ENCODE measurements at places on chromosomes 12 and 14.

GRCh38 chr14:65223636-65224035, 121.3 kb upstream of the MAX start:
- DNase-seq = no peak

GRCh38 chr14:24074625-24075484, 3.5 kb downstream of the CPNE6 start:
- DNase-seq = no peak

DNA sequence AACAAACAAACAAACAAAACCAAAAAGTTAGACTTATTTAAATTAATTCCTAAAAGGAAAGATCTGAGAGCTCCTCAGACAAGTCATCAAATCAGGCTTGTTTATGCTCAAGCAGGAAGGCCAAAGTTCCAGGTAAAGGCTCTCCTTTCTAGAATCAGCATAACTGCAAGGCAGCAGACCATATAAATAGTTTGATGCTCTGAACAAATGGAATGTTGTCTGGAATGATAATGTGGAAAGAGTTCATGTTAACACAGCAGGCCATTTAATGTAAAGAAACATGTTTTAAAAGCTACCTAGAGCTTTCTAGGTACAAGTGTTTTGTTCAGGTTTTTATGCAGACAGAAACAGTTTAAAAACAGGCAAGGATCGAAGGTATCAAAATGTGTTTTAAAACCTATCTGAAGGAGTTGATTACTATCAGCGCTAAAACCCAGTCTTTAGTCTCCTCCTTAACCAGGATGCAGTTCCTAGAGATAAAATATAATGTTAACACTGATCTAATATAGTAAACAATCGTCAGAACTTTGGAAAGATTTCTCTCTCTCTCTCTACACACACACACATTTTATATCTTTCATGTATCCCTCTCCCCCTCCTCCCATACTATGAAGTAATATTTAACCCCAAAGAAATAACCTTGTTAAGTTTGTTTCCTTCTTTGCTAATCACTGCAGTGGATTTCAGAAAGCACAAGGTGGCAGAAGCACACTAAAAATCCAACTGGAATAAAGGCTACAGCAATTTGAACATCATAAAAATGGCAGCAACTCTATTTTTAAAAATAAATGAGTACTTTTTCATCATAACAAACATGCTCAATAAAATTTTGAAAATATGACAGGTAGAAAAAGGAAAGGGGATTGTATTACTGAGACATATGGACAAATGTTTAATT, 135.5 kb downstream of the PAWR start:
- no peak for DNase-seq

- DNase-seq = no peak
Observed at GRCh38 chr12:54045401-54045800, 8.2 kb upstream of the HOXC4 start.

DNA sequence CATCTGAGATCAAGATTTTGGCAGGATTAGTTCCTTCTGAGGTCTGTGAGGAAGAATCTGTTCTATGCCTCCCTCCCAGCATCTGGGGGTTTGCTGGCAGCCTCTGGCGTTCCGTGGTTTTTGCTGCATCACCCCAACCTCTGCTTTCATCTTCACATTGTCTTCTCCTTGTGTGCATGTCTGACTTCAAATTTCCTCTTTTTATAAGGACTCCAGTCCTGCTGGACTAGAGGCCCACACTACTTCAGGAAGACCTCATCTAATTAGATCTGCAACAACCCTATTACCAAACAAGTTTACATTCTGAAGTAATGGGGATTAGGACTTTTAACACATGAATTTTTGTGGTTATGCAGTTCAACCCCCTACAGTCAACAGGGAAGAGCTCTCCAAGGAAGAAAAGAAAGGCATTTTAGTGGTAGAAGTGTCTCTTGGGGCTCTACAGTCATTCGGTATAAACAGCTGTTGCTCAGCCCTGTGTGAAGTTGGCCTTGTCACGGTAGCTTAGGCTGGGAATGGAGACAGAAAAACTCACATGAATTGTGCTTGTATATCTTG, 89.7 kb downstream of the CAND1 start:
- DNase-seq = no peak

DNA sequence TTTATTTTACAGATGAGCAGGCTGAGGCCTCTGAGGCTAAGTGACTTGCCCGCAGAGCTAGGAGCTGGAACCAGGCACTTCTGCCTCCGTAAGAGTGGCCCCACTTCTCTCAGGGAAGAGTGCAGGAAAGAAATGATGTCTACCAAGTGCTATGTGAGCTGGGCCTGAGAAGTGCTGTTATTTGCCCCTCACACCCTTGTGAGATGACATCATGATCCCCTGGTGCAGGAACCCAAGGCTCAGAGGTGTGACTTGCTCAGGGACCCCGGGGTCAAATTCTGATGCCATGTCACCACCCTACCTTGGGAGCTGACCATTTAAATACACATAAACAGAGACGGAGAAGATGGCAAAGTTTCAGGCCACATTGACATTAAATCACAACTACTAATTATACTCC, 63.7 kb upstream of the DDX11 start:
- no peak for DNase-seq

DNA sequence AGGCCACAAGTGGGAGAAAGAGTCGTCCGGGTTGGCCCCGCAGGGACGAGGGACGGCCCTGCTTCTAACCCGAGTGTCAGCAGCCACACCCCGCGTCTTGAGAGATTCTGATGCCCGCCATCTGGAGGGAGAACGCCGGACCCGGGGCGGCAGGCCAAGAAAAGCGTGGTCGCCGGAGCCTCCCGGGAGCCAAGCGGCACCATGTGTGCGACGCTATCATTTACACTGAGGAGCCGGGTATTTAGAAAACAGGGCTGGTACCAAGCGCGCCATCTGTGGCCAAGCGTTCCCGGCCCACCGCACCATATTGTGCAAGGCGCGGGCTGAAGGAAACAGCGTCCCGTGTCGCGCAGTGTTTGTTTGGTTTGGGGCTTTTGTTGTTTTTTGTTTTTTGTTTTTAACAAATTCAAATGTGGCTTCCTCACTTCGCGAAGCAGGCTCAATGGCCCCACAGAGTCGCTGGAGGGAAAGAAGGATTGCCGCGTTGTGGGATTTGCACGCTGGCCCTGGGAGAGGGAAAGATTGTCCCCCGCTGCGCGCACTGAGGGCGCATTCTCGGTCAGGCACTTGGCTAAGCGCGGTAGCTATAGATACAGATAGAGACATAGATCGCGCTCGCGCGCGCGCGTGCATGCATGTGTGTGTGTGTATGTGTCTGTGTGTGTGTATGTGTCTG, 153.8 kb downstream of the BCL11B start:
- DNase-seq = peak; percentile 49

- no peak for DNase-seq
Observed at GRCh38 chr14:42628602-42629001, 1021.9 kb downstream of the LRFN5 start.

- no peak for DNase-seq
Observed at GRCh38 chr12:102059343-102059742, 2.4 kb downstream of the WASHC3 start.

DNA sequence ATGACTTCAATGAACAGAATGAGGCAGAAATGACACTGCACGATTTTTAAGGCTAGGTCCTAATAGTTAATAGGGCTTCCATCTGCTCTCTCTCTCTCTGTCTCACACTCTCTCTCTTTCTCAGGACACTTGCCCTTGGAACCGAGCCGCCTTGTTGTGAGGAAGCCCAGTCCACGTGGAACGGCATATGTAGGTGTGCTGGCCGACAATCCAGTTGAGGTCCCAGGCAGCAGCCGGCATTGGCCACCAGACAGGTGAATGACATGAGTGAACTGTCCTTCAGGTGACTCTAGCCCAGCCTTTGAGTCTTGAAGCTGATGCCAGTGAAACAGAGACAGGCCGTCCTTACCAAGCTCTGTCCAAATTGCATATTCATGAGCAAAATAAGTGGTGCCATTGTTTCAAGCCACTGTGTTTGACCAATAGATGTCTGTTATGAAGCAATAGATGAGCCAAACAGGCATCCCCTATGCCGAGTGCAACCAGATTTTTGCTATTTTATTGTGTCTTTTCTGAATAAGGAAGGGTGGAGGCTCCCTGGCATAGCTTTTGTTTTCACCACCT, 217.5 kb upstream of the LHX5 start:
- no peak for DNase-seq

DNA sequence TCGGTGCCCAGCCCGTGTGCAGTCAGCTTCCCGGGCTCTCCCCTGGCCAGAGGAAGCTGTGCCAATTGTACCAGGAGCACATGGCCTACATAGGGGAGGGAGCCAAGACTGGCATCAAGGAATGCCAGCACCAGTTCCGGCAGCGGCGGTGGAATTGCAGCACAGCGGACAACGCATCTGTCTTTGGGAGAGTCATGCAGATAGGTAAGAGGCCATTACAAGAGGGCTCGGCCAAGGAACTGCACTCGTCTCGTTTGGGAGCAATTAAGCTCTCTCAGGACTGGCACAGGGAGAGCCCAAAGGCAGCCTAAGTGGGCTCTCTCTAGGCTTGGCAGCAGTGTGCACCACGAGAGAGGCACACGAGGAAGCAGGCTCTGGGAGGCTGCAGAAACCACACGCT, 3.7 kb downstream of the WNT5B start:
- no peak for DNase-seq

DNA sequence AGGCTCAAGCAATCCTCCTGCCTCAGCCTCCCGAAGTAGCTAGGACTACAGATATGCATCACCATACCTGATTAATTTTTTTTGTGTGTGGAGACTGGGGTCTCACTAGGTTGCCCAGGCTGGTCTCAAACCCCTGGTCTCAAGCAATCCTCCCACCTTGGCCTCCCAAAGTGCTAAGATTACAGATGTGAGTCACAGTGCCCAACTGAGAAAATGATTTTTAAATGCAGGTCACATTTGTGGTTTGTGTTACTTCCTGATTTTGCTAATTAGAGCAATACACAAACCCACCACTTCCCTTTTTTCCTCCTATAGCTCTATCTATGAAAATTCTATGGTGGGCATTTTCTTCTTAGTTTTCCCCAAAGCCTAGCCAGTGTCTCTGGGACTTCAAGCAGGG, 45.5 kb upstream of the TMEM263 start:
- DNase-seq = no peak

GRCh38 chr14:28515571-28515970, 251.0 kb upstream of the FOXG1 start:
- no peak for DNase-seq

DNA sequence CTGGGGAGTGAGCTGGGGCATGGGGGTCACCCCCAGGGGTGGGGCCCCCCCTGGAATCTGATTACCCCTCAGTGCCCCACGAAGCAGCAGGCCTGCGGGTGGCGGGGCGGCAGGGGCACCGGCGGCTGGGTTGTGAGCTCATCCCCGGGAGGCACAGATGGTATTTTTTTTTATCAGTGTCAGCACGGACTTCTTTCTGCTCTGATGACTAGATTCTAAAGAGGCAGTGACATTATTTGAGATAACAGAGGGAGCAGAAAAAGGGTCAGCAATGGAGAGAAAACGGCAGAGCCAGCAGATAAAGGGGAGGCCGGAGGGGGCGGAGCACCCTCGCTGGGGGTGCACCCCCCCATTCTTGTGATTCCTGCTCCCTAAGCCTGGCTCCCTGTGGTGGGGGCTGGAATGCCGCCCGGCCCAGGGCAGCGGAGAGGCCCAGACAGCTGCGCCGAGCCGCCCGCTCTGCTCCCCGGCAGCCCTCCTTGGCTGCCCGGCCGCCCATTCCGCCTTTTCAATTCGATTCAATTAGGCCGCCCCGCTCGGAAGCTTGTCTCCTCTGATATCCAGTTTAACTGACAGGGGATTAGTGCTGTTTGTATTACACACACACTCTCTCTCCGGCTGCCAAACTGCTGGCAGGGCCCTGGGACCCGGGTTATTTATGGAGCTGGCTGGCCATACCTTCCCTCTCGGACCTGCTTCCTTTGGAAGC, 32.9 kb downstream of the MVK start:
- peak; percentile 68 for DNase-seq

GRCh38 chr14:50025776-50026175, 90.6 kb downstream of the VCPKMT start:
- no peak for DNase-seq

DNA sequence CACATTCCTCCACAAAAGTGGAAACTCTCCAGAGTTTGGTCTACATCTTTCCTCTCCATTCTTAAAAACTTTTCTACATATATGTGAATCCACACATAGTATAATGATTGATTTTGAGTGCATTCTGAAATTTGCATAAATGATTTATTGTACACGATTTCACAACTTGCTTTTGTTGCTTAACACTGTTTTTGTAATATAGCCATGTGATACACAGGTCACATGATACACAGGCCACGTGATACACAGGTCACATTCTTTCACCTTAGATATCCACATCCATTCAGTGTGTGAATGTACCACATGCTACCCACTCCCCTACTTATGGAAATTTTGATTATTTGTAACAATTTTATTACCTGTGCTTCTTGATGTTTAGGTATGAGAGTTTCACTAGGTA, 319.1 kb downstream of the ZFP36L1 start:
- no peak for DNase-seq

GRCh38 chr12:87690236-87690810, 338.9 kb downstream of the C12orf50 start:
- no peak for DNase-seq

- DNase-seq = no peak
Observed at GRCh38 chr14:53295985-53296582, 143.0 kb upstream of the DDHD1 start.

DNA sequence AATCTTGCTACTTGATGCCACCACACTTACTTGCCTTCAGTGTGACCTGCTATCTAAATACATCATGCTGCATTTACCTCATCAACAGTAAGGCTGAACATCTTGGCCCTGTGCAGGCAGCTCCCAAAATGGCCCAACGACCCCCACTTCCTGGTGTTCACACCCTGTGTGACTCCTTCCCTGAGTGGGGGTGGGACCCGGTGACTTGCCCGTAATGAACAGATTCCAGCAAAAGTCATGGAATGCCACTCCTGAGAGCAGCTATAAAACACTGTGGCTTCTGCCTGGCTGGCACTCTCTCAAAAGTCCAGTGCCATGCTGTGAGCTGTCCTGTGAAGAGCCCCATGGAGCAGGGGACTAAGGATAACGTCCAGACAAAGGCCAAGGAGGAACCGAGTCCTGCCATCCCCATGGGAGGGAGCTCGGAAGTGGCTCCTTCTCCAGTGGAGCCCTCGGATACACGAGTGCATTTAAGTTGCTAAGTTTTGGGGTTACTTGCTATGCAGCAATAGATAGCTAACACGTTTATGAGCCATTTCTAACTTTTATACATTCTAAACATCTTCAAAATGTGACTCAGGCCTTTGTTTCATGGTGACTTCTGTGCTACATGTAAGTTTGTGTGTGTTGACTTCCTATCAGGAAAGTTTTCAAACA, 33.0 kb downstream of the P2RX2 start:
- no peak for DNase-seq

DNA sequence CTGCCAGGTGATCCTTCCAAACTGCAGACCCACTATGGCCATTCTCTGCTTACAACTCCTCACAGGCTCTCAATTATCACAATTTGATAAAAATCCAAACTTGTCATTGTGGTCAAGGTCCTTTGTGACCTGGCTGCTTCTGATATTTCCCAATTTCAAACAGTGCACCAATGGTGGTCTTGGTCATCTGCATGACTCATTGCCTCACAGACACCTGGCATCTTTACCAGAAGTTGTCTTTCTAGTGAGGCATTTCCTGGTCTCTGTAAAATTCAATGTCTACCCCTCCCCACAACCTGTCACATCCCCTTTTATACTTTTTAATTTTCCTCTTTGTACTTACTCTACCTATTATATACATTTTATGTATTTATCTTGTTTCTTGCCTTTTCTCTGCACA, 17.8 kb upstream of the PAPOLA start:
- no peak for DNase-seq

GRCh38 chr12:69083689-69084088, 150.7 kb upstream of the CPM start:
- no peak for DNase-seq
